ENCODE measurements at places on chromosomes 1 and 21. TPM values are rescaled to one million over a fixed set of nuclear protein-coding genes. Genes with fewer than 3 reads are reported as not detected.

DNA sequence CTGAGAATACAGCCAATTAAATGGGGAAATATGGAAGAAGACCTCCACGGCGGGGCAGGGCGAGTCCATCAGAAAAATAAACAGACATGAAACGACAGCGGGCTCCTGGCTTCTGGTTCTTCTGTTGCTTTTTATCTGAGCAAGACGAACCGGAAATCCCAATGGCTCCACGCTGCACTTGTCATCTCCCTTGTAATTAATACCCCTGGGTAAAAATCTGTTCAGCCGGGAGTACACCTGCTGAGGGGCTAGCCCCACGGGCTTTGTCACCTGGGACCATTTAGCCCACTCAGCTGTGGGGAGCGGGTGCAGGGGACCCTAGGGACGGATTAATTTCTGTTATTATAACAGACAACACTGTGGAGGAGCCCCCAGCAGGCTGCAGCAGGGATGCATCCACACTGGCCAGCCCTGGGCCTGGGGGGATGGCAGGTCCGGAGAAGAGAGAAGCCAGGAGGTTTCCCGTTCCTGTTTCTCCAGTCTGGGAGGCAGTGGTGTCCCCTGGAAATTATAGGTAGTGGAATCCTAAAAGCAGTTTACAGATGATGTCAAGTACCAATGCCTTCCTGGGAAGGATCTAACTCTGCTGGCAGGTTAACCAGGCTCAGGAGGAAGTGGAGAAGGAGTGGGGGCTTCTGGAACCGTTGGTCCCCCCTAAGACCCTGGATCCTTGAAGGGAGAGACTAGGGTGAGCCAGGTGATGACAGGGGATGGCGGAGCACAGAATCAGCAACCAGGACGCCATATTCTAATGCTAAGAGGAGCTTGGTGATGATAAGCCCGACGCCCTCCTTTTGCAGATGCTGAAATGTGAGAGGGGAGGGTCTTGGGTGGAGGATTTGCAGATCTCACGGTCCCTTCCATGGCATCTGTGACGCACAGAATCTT lies 566.1 kb downstream of the PTPRU start:
- DNase-seq = no peak

- DNase-seq = no peak
These were observed 12.0 kb upstream of the RHOU start for GRCh38 chr1:228723287-228723686.

GRCh38 chr1:202654079-202654478 lies 56.2 kb downstream of the SYT2 start:
- DNase-seq = no peak

DNA sequence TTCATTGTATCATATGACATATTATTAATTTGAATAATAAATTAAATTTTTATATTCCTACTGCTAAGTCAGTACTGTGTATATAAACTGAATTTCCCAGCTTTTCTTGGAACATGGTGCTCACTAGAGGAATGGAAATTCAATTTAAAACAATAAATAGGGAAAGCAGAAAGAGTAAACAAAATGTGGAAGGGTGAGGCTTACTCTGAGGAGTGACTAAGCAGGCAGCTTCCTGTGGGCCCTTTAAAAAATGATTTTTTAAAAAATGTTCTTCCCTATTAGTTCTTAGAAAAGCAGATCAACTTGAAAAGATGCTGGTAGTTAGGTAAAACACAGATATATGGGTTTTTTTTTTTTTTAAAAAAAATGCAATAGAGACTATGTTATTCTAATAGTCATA lies 49.5 kb upstream of the S1PR1 start:
- DNase-seq = no peak

- no peak for DNase-seq
These were observed 16.5 kb upstream of the SLC25A34 start for GRCh38 chr1:15719381-15720120.

DNA sequence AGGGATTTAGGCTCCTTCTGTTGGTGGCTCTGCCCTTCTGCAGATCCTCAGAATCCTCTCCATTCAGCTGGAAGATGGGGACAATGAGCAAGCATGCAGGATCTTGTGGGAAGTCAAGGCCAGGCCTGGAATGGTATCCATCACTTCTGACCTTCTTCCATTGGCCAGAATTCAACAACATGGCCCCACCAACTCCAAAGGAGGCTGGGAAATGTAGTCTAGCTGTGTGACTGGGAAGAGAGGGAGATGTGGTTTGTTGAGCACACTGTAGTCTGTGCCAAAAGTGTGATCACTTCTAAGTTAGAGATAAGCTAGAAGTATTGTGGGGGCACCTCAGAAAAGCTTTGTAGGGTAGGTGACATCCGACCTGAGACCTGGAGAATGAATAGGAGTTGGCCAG lies 60.4 kb upstream of the WNT4 start:
- DNase-seq = no peak

DNA sequence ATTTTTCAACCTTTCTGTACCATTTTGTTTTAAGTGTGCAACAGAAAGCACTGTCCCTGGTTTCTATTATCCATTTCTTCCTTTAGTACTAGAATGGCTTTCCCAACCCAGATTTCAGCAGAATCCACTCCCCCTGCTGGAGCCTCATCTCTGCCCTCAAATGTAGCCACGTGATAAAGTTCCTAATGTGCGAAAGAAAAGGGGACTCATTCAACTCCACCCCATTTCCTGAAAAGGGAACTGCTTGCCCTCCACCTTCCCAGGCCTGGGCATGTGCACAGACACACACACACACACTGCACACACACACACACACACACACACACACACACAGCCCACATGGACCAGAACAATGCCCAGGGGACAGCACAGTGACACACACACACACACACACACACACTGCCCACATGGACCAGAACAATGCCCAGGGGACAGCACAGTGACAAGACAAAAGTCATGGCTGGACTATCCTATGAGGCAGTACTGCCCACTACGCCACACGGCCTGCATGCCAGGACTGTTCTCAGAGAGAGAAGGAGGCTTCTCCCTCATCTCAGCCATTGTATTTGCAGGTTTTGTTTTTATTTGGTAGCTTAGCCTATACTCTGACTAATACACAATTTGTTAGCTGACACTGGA lies 33.2 kb downstream of the PACC1 start:
- no peak for DNase-seq

- no peak for DNase-seq
These were observed 9.3 kb upstream of the IGFN1 start for GRCh38 chr1:201181323-201181722.

DNA sequence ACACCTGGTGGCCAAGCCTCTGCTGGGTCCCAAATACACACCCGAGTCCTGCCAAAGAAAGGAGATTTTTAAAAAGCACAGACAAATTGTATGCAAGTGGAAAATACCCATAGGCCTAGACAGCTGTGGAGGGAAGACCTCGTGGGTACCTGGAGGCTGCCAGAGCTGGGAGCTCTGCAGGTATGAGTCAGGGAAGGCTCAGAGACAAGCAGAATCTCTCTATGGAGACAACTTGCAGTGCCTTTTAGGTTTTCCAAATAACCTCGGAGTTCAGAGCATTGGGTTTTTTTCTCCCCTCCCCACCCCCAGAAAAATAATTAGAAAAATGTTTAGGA lies 127.7 kb downstream of the EDEM3 start:
- DNase-seq = no peak

DNA sequence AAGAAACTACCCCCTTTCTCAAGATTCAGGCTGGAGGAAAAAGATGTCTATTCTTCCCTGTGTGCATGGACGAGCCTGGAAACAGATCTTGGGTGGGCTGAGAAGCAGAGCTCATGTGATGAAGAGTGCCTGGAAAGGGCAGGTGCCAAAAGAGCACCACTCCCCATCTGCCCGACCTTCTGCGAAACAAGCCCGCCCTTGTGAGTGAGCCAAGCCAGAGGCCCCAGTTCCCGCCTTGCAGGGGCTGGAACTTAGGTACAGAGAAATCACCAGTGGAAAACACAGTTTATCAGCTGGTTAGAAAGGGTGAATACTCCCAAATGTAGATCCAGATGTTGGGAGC lies 26.7 kb upstream of the A3GALT2 start:
- peak; percentile 91 for DNase-seq

GRCh38 chr1:75616436-75617433 lies 5.8 kb upstream of the SLC44A5 start:
- peak; percentile 74 for DNase-seq

DNA sequence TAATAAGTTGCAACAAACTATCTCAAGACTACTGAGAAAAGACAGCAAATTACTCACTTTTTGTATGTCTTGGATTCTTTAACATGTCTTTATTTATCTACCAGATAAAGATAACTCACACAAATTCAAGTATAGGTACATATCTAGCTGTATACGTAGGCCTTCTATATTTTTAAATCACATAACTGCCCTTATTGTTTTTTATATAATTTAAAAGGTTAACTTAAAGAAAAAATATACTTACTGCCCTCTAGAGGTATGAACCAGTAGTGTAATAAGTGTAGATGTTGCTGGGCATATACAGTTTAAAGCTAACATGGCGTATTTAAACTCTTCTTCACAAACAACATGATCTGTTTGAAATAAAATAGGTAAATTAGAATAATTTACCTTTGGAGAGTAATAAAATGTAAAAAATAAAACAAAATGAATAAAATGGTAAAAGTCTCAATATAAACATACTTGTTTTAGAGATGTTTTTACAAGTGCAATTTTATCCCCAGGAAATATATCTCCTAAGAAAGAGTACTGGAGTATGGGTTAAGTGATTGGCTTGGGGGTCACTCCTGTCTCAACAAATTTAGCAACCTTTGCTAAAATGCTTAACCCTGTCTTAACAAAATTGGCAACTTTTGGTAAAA lies 235.2 kb downstream of the KCNT2 start:
- DNase-seq = no peak

DNA sequence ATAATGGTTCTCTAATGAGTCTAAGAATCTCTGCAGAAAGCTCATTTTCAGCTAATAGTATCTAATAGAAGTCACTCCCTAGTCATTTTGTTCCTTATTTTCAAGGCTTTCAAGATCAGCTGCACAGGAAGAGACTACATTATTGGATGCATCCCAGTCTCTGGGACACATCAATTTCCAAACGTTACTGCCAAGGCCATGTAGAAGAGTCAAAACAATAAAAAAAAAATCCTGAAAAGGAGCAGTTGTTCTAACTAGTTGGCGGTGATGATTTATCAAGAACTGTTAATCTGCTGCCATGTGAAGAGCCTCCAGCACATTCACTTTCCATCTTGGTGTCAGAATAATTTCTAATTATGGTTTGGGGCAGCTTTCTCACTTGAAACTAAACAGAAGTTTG lies 5.7 kb downstream of the DDAH1 start:
- no peak for DNase-seq

DNA sequence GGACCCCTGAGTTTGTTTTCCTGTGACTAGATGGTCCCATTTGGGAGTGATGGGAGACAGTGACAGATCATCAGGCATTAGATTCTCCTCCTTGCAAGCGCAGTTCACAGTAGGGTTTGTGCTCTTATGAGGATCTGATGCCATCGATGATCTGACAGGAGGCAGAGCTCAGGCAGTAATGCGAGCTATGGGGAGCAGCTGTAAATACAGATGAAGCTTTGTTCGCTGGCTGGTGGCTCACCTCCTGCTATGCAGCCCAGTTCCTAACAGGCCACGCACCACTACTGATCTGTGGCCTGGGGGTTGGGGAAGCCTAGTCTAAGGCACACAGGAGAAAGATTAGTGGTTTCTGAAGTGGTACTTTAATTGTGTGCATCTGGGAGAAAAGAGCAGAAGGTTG lies 7.1 kb upstream of the PLPP3 start:
- DNase-seq = no peak

- no peak for DNase-seq
These were observed 192.3 kb downstream of the SLC45A1 start for GRCh38 chr1:8510041-8510823.

GRCh38 chr1:25123551-25123950 lies 108.8 kb downstream of the SYF2 start:
- DNase-seq = peak; percentile 17

- no peak for DNase-seq
These were observed 10.1 kb downstream of the HECTD3 start for GRCh38 chr1:45001011-45001481.

- peak; percentile 75 for DNase-seq
These were observed 2.4 kb downstream of the S100A5 start for GRCh38 chr1:153538315-153538821.

SLAMF7 gene
- total RNA-seq = 0.81 TPM

CD48 gene
- 5.6 TPM for total RNA-seq

PCAT6 gene
- 1.2 TPM for total RNA-seq

GPR52 gene
- total RNA-seq = 2.1 TPM

CRNN gene
- total RNA-seq = not detected

HES2 gene
- total RNA-seq = not detected

RGS8 gene
- total RNA-seq = not detected

AMY1B gene
- not detected for total RNA-seq
